Right cardiac atrium (tissue), 5 donors: ENCODE measurements at places on chromosomes 4 and X. TPM values are rescaled to one million over a fixed set of nuclear protein-coding genes. Genes with fewer than 3 reads are reported as not detected.

Gene SNX12
- total RNA-seq, result 54.2 TPM

Gene MAGEB2
- total RNA-seq, result not detected

Gene NCAPG
- total RNA-seq, result 0.17 TPM

Gene DCAF4L1
- 0.12 TPM for total RNA-seq

Gene KCTD8
- total RNA-seq, result 0.25 TPM

Gene TBX22
- 0.21 TPM for total RNA-seq

Gene RPS6KA6
- 2.7 TPM for total RNA-seq
